Urinary bladder (tissue), 4 donors: ENCODE measurements at places on chromosomes 16 and 17. TPM values are rescaled to one million over a fixed set of nuclear protein-coding genes. Genes with fewer than 3 reads are reported as not detected.

- DNase-seq, result no peak
Measured at GRCh38 chr16:35409503-35409902, 1950.1 kb downstream of the TP53TG3F start.

DNA sequence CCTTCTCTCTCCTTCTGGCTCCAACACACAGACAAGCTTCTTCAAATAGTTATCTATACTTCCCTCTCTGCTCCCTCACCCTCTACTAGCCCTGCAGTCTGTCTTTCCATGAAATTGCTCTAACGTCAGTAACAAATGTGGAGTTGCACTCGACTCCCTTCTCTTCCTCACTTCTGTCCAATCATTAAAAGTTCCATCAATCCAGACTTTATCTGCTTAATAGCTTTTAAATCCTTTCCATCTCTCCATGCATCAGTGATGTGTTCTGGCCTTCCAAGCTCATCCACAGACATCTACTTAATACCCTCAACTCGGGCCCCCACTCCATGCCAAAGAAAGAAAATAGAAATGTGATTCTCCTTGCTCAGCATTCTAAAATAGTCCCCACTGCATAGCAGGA is 422.1 kb upstream of the CDH5 start:
- no peak for DNase-seq

DNA sequence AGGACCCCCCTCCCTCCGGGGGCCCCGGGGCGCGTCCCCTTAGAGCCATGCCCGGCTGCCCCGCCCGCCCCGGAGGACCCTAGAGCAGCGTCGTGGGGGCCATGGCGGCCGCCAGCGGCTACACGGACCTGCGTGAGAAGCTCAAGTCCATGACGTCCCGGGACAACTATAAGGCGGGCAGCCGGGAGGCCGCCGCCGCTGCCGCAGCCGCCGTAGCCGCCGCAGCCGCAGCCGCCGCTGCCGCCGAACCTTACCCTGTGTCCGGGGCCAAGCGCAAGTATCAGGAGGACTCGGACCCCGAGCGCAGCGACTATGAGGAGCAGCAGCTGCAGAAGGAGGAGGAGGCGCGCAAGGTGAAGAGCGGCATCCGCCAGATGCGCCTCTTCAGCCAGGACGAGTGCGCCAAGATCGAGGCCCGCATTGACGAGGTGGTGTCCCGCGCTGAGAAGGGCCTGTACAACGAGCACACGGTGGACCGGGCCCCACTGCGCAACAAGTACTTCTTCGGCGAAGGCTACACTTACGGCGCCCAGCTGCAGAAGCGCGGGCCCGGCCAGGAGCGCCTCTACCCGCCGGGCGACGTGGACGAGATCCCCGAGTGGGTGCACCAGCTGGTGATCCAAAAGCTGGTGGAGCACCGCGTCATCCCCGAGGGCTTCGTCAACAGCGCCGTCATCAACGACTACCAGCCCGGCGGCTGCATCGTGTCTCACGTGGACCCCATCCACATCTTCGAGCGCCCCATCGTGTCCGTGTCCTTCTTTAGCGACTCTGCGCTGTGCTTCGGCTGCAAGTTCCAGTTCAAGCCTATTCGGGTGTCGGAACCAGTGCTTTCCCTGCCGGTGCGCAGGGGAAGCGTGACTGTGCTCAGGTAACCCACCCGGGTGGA is 759 bp downstream of the ALKBH5 start:
- no peak for DNase-seq

GRCh38 chr17:48515925-48516900 is 14.6 kb downstream of the HOXB1 start:
- no peak for DNase-seq

GRCh38 chr17:6830383-6830986 is 1.0 kb downstream of the TEKT1 start:
- no peak for DNase-seq

DNA sequence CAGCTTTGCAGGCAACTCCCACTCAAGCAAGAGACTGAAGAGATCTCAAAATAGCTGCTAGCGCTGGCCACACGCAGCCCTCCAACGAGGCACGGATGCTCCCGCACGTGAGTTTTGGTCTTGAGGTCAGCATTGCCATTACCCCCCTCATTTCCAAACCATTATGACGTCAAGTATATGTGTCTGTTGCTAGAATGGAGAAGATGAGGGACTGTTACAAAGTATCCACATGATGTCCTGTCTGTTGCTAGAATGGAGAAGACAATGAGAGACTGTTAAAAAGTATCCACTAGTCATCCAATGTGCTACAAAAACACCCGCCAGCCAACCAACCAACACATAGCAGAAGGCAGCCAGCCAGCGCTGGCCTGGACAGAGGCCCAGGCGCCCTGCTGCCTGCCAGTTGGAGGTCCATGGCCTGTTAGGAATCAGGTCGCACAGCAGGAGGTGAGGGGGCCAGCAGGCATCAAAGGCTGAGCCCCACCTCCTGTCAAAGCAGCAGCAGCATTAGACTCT is 24.8 kb downstream of the KLHDC4 start:
- DNase-seq, result no peak

- no peak for DNase-seq
Measured at GRCh38 chr17:6574687-6575595, 18.6 kb upstream of the PITPNM3 start.

DNA sequence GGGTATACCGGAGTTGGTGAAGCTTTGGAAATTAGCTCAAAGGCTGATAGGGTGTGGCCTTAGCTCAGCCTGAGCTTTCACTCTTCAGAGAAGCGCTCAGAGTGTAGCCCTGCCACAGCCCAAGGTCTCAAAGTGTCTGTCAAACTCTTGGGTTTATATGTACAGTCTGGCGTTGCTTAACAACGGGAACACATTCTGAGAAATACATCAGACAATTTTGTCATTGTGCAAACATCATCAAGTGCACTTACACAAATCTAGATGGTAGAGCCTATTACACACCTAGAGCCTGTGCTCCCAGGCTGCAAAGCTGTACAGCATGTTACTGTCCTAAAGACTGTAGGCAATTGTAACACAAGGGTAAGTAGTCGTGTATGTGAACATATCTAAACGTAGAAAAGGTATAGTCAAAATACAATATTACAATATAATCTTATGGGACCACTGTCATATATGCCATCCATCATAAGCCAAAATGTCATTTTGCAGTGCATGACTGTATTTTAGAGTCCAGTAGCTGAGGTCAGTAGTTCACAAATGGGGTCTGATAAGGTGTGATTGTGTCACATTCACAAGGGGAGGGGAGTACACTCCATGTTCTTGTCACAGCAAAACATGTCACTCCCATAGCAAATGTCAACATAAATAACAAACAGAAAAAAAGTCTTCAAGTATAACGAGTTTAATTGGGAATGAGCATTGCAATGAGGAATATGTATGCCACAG is 20.6 kb downstream of the CHAD start:
- DNase-seq, result no peak

- no peak for DNase-seq
Measured at GRCh38 chr16:83907631-83908250, 8.8 kb downstream of the MLYCD start.

DNA sequence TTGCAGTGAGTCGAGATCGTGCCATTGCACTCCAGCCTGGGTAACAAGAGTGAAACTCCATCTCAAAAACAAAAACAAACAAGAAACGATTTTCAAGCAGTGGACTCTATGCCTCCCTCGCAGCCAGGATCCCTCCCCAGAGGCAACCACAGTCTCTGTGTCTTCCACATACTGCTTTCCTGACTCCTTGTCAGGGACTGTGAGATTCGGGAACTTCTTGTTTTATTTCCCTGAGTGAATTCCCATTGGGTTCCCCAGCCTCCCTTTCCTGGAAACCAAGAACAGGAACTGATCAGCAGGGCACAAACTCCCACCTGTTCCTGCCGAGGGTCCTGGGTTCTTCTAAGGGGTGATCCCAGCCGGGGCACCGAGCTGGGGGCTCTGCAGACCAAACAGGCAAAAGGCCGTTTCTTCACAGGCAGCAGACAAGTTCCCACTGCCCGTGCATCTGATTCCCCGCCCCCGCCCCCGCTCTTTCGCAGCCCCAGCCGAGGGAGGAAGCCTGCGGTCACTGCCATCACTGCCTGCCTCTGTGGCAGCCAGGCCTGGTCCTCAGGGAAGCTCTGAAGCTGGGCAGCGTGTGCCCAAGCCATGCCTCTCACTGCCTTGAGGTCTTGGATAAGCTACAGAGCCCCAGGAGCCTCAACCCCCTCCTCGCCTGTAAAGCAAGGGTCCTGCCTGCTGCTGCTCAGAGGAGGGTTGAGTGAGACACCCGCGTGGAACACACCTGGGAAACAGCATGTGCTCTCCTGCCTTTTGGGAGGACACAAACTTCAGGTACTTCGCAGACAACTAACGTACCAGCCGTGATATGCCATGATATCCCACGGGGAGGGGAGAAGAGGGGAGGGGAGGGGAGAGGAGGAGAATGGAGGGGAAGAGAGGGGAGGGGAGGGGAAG is 5.5 kb upstream of the PIEZO1 start:
- DNase-seq, result no peak

DNA sequence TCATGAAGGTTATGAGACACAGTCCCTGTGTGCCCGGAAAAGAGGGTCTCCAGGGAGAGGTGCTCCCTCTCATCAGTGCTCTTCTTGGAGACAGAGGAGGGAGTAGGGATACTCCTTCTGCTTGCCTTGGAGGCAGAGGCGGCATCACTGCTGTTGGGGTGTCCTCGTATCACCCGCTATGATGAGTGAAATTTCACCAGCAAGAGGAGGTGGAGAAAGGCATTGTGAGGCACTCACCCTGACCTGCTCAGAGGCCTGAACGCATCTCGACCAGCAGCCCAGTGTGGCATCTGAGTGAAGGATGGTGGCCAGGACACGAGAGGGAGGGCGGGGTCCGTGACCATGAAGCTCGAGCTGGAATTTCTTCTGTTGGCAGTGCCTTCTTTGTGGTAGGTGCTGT is 222.1 kb upstream of the CHMP6 start:
- no peak for DNase-seq

DNA sequence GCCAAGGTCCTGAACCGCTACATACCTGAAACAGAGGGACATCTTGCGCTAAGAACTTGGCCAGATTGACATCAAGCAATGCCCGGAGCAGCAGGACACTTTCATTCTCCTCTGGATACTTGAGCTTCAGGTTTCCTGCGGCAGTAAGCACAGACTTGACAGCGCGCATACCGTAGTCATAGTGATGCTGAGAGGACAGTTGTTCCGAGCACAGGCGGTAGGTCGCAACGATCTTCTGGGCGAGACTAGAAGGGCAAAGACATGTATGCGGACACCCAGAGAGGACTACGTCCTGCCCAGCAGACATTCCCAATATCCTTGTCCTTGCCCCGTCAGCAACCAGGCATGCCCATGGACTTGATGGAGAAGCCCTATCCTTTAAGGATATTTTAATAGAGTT is 112.9 kb downstream of the DNAH3 start:
- no peak for DNase-seq

GRCh38 chr16:78072275-78072674 is 27.2 kb upstream of the WWOX start:
- DNase-seq, result no peak

- DNase-seq, result peak; percentile 5
Measured at GRCh38 chr17:6496116-6496481, 51.8 kb downstream of the PIMREG start.

DNA sequence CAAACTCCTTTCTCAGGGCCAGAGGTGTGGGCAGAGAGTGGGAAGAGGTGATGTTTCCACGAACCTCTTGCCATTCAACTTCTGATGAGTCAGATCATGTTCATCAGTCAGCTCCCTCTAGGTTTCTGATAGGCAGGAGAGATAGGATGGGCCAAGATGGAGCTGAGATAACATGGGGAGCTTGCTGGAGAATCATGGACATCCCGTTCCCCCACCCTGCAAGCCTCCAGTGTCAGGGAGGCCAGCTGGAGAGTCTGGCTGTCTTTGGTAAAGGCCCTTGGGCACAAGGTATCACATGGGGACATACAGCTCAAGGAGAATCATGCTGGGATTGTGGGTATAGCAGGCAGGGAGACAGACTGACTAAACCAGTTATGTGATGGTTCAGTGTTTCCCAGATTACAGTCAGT is 136.0 kb upstream of the IRX3 start:
- DNase-seq, result no peak

- DNase-seq, result no peak
Measured at GRCh38 chr16:88552166-88552565, 18.0 kb upstream of the ZC3H18 start.

DNA sequence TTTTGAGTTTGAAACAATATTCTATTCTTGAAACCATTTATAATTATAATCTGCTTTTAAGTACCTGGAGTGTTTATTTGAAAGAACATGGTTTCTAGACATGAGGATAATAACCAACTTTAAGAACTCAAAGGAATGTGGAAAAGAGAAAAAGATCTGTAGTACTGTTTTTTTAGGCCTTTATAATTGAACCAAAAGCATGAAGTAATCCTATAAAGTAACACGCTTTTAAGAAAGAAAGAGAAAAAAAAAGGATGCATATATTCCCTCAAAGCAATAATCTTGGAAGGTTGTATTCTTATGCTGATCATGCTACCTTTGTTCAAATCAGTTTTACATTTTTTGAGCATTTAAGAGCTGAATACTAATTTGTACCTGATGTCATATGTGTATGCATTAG is 54.0 kb upstream of the RHBDL3 start:
- no peak for DNase-seq

DNA sequence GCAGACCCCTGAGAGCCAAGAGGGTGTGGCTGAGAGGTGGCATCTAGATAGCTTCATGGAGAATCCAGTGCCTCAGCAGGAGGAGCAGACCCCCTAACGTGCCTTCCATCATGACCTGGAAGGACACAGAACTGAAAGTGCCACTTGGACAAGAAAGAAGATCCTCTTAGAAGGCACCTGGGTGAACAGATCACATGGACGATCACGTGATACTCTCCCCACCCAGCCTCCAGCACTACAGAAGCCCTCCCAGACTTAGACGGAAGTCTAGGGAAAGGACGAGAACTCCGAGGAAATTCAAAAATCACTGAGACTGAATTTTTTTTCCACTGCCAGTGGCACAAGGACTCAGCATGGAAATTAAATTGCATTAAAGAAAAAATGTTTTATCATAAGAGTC is 113.4 kb downstream of the MRM1 start:
- DNase-seq, result no peak

DNA sequence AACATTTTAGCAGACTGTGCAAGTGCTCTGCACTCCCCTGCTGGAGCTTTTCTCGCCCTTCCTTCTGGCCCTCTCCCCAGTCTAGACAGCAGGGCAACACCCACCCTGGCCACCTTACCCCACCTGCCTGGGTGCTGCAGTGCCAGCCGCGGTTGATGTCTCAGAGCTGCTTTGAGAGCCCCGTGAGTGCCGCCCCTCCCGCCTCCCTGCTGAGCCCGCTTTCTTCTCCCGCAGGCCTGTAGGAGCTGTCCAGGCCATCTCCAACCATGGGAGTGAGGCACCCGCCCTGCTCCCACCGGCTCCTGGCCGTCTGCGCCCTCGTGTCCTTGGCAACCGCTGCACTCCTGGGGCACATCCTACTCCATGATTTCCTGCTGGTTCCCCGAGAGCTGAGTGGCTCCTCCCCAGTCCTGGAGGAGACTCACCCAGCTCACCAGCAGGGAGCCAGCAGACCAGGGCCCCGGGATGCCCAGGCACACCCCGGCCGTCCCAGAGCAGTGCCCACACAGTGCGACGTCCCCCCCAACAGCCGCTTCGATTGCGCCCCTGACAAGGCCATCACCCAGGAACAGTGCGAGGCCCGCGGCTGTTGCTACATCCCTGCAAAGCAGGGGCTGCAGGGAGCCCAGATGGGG is 3.1 kb downstream of the GAA start:
- DNase-seq, result no peak

Gene C16orf54
- 2.5 TPM for total RNA-seq

Gene KRT31
- 0.16 TPM for total RNA-seq

Gene SPATA22
- 1.0 TPM for total RNA-seq

Gene GRAP
- total RNA-seq, result 4.5 TPM

Gene NKD1
- 6.2 TPM for total RNA-seq

Gene KRT27
- total RNA-seq, result not detected

Gene CCL18
- not detected for total RNA-seq

Gene P2RX1
- 19.6 TPM for total RNA-seq

Gene KRT23
- total RNA-seq, result 14.7 TPM

Gene TEX19
- total RNA-seq, result not detected

Gene GDPD3
- total RNA-seq, result 4.6 TPM
